DMS79 treated with DMSO at 0.1 percent for 48 hours (cell line): ENCODE measurements at places on chromosomes 6 and 20.

DNA sequence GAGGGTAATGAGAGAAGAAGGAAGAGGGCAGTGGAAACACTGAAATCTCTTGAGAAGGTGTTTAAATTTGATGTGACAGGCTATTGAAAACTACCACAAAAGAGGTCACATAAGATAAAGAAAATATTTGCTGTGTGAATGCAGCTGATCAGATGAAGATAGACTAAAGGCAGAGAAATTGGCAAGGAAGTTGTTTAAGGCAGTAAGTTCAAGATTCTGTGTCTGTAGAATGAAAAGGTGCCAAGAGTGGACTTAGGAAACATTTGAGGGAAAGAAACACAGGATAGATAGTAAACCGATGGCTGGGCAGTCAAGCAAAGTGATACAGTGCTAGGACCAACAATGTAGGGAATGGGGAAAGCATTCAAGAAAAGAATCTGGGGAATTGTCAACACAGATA, 332.3 kb upstream of the MARCKS start:
- DNase-seq = no peak

- no peak for DNase-seq
Observed at GRCh38 chr20:14928083-14928482, 590.7 kb upstream of the FLRT3 start.

DNA sequence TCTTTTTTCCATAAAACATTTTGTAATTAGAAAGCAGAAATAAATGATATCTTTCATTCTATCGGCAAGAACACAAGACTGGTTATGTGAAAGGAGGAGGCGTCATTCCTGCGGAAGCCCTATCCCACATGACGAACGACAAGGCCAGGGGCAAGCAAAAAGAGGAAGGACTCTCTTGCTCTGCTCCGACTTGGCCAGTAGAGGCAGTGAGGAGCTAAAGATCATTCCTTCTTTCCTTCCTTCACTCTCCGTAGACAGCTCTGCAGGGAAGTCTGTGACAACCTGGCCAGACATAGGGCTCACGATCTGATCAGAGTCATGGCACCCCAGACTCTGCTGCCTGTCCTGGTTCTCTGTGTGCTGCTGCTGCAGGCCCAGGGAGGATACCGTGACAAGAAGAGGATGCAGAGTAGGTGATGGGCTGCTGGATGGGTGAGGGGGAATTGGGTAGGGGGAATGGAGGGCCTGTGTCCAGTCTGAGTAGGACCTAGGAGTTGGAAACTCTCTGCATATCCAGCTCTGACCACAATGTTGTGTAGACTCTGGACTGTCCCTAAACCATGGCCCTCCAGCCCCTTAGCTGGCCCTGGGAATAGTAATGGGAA, at the start of gene WFDC10A:
WFDC10A (plus strand) TSS at position 244 of the 605 bp plus-strand sequence; CDS start at position 319, 75 bp downstream.
- no peak for DNase-seq

DNA sequence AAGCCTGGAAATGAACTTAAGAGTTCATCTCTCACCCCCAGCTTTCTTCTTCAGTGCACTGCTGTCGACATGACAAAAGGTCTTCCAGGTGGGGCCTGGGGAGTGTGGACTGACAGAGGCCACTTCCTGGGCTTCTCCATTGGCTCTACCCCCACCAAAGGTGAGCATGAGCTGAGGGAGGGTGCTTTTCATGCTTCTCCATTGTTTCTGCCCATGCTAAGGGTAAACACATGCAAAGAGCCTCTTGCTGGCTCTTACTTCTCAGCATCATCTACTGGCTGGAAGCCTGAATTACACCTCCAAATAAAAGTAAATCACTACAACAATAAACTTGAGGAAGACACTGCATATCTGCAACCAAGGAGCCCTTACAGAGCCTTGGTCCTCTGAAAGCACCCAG, 227.2 kb downstream of the EPM2A start:
- DNase-seq = no peak

DNA sequence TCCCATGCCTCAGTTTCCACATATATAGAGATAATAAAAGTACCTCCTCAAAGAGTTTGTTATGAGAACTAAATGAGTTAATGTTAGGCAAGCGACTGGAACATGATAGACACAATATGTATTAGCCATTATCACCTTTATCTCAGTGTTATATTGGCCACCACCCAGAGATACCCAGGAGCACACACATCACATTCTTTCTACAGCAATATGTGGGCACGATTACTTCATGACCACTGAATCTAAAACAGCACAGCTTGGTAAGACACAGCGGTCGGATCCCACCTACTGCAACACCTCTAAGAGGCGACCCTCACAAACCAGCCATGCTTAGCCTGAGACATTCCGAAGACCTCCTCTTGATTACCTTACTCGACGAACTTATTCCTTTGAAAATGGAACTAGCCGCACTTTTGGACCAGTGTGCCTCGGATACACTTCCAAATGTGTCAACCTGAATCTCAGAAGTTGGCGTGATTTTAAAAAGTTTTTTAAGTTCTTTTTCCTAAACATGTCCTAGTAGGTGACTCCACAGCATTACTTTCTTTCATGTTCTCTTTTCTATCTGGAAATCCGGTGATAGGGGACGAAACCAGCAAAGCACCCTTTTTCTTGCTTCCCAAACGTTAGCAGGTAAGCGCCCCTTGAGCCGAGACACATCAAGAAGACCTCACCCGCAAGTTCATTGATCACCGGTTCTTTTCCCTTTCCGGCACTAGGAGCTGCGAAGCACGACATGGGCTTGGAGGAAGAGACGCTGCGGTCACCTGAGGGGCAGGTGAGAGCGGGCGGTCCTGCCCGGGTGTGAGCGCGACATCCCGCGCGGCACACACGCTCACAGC, 923 bp downstream of the GMDS start:
- no peak for DNase-seq

DNA sequence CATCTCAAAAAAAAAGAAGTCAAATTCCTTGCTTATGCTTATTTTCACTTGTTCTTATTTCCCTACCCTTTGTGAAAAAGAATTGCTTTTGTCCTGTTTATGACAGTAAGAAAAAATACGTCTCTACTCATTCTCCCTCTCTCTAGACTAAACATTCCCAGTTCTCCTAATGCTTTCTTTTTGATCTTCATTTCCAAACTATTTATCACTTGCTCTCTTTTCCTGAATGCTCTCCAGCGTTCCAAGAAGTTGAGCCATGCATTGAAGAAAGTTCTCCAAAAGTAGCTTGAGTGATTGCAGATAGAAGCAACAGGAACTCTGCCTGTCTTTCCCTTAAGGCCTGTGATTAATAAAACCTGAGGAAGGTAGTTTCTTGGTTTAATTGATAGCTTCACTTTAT, 53.1 kb upstream of the TMEM170B start:
- DNase-seq = no peak
